ENCODE measurements at places on chromosomes 4 and X.

- no peak for DNase-seq
Observed at GRCh38 chr4:118337954-118338353, 14.8 kb downstream of the PRSS12 start.

- DNase-seq, result no peak
Observed at GRCh38 chrX:151702741-151703340, 7.6 kb downstream of the PRRG3 start.

DNA sequence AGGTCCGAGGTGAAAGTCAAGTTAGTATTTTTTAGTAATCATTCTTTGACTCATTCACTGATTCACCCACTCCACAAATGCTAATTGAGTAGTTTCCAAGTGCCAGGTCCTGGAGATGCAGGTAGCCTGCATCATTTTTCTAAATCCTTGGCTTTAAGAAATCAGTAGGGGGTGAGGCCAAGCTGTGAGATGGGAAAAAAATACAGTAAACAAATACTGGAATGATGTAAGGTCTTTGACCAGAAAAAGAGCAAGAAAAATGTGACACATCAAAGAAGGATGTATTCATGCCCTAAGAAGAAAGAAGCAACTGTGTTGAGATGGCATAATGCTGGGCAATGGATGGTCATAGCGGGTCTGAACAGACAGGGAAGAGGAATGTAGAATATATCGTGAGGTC, 1386.6 kb downstream of the PCDH7 start:
- DNase-seq, result no peak

- DNase-seq, result no peak
Observed at GRCh38 chrX:120287513-120288112, 23.6 kb downstream of the TMEM255A start.

GRCh38 chr4:91427171-91427570, 876.6 kb upstream of the GRID2 start:
- no peak for DNase-seq

- DNase-seq, result no peak
Observed at GRCh38 chrX:5646818-5647217, 581.8 kb downstream of the NLGN4X start.

DNA sequence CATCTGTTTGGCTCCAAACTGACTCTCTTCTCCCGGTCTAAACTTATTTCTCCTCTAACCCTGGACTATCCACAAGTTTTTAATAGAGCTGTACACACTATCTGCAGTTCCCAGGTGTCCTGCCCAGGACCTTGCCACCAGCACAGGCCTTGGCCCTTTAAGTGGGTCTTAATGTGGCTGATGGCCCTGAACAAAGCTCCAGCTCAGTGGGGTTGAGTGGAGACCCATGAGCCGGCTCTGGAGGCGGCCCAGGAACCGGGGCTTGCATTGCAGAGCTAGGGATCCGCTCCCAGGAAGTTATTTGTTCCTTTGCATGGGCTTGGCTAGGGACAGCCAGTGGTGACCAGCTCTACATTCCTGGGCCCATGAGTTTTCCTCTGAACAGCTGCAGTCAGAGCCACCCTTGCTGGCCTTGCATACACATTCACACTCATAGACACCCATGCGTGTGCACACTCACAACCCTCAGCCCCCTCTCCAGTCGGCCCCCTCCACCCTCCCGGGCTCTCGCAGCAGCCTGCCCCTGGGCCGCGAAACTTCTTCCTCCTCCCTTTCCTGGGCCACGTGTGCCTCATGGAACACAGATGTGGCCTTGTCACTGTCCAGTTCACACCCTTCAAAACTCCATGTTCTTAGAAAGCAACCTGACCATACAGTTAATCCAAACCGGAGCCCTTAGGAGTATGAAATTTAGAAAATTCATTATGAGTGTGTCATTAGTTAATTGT, 58.2 kb downstream of the GPR143 start:
- no peak for DNase-seq

DNA sequence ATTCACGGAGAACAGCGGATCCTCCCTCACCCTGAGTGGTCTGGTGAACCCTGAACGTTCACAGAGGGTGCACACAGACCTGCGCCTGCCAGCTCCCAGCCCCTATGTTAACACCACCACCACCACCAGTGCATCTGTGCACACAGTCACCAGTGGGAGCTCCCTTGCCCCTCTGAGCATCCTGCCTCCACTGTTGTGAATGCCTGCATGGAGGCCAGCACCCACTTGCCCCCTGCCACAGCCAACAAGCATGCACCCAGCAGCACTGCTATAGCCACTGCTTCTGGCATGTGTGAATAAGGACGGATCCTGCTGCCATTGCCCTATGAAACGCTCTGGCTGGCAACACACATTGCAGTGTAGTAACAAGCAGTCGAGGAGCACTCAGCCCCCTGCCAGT, 29.1 kb upstream of the PWWP3B start:
- DNase-seq, result no peak

GRCh38 chr4:156805696-156806095, 165.9 kb downstream of the PDGFC start:
- no peak for DNase-seq

DNA sequence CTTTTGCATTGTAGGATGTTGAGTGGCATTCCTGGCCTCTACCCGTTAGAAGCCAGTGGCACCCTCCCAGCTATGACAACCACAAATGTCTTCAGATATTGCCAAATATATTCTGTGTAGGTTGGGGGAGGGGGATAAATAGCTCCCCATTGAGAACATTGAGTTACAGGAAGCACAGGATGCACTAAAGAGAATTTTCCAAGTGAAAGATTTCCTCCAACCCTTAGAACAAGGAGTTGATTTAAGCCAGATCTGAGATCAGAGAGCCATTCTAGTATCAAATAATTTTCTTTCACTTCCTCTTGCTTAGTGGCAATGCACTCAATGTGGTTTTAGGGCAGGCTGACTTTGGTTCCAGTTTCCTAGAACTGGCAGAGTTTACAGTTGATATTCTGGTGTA, 436.6 kb downstream of the C4orf33 start:
- DNase-seq, result no peak

- DNase-seq, result no peak
Observed at GRCh38 chrX:37357436-37357835, 8.3 kb downstream of the PRRG1 start.

DNA sequence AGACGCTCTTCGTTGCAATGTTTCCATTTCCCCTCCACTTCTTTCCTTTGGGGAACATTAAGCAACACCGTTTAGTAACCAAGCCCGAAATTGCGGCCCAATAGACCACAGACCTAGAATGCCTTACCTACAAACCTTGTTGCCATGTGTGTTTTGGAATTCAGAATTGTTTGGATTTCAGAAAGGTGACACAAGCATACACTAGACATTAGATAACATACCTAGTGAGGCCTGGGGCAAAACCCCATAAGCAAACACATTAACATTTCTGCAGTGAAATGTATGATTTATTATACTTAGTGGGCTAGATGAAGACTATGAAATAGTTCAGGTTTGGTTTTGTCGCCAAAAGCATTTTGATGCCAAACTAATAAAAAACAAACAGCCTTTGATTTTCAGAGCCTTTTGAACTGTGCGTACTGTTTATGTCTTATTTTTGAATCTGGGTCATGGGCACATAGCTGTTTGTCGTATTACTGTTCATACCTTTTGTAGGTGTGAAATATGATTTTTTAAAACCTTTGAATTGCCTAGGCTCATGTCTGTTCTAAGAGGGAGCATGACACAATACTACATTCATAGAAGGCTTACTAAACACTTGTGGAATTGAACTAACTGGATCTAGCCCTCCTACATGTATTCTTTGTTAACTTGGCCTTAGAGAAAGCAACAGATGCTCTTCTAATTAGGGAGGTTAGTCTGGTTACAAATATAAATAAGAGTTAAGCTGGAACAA, 88.6 kb upstream of the TMEM164 start:
- DNase-seq, result no peak

DNA sequence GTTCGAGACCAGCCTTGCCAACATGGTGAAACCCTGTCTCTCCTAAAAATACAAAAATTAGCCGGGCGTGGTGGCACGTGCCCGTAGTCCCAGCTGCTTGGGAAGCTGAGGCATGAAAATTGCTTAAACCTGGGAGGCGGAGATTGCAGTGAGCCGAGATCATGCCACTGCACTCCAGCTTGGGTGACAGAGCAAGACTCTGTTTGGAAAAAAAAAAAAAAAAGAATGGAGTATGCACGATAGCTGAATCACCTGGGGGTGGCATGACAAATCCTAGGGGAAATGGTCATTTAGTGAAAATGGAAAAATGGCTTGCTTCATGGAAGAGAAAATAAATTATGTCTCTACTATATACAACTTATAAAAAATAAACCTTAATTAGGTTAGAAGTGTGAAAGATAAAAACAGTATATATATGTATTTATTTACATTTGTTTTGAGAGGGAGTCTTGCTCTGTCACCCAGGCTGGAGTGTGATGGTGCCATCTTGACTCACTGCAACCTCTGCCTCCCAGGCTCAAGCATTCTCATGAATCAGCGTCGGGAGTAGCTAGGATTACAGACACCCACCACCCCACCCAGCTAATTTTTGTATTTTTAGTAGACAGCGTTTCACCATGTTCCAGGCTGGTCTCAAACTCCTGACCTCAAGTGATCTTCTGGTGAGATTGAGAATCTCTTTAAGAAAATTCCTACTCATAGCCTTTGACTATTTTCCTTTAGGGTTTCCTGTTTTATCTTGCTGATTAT, 19.3 kb upstream of the ING2 start:
- DNase-seq, result no peak

DNA sequence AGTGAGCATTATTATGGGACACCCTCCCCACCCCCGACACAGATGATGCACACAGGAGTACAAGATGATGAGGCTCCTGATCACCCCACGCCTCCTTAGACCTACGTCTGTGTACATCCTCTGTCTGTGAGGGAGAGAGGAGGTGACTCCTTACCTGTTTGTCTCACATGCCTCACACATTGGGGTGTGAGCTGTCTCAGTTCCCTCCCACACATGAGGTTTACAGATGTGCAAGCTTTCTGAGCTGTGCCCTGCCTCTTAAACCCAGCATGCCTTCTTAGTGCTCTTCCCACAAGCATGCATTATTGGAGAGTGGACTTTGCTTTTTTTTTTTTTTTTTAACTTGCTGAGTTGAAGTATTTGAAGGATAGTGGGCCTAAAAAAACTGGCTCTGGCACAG, 76.7 kb downstream of the CLCN5 start:
- DNase-seq, result no peak

DNA sequence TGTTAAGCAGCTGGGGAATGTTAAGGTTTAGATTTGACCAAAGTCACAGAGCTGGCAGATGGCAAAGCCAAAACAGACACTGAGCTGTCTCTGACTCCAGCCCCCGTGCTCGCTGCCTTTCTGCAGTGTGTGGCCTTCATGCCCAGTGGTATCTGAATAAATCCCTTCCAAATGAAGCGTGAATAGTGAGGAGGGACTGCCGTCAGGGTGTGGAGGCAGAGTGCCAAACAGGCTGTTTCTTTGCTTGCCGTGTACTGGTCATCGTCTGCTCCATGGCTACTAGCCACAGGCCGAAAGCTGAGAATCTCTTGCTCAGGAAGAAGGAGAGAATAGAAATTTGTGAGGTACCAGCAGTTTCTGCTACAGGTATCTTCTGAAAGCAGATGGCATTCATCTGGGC, 19.7 kb downstream of the PRIMPOL start:
- DNase-seq, result no peak

- no peak for DNase-seq
Observed at GRCh38 chr4:7676398-7676922, 241.7 kb upstream of the PSAPL1 start.

GRCh38 chr4:109406337-109406931, 27.2 kb upstream of the SEC24B start:
- DNase-seq, result no peak

GRCh38 chrX:53939127-53939526, 105.1 kb downstream of the PHF8 start:
- DNase-seq, result no peak

GRCh38 chrX:40247848-40248622, 150.3 kb upstream of the BCOR start:
- DNase-seq, result no peak

DNA sequence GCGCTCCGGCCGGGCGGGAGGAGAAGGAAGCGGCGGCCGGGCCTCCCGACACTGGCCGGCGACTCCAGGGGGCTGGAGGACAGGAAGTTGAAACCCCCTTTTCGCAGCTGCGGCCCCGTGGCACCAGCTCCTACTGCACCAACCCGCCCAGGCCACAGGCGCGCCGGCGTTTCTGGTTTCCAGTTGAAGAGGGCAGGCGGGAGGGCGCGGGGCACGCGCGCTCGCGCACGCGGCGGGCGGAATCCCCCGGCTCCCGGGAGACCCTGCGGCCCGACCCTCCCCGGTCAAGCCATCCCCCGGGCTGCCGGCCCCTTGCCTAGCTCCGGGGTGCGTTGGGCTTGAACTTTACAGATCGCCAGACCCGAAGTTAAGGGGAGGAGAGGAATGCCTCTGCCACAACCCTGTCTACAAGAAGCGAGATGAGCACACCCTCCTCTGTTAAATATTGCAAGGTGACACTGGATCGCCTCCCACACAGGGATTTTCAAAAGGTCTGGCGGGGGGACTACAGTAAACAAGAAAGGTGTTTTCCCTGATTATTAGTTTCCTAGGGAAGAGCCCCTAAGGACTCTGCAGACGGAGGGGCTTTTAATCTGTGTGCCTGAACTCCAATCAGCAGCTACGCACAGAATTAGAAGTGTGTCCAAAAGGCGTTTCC, 1.4 kb downstream of the ELOVL6 start:
- DNase-seq, result no peak

DNA sequence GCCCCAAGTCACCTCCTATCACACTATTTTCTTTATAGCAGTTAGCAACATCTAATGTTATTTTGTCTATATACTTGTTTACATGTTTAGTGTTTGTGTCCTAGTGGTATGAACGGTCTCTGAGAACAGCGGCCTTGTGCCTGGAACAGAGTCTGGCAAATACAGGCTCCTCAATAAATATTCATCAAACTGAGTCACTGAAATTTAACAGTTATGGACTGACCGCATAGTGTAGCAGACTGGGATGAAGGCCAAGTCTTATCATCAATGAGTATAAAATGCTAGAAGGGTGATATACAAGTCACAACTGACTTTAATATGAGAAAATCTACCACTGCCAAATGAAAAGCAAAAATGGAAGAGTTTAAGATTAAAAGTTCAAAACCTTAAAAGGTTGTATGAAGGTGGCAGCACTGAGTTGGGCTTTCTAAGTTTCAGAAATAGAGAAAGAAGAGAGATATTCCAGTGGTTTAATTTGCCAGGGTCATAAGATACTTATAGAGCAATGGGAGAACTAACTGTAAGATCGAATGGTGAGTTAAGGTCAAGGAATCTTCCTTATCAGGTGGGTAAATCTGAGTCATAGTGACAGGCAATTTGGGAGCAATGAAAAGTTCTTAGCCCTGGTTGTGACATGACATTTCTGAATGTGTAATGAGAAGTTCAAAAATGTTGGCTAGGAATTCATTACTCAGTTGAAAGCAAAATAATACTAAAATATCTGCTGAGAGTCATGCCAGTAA, 34.9 kb downstream of the ELOVL6 start:
- DNase-seq, result no peak
